IPS DF 19.7 (cell line): ENCODE measurements at places on chromosomes 2 and 18.

DNA sequence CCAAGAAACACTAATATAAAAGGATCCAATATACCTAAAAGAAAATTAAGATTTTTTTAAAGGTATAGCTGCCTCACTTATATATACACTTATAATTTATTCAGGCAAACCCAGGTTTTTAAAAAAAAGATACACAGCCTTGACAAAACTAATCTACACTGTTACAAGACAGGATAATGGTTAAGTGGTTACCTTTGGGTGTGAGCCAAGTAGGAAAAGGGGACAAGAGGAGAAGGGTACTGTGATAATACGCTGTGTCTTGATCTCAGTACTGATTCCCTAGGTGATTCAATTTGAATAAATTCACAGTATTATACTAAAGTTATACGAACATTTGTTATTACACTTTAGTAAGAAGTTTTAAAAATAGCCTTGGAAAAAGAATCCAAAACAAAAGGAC, 30.6 kb downstream of the KLHL41 start:
- no peak for DNase-seq

DNA sequence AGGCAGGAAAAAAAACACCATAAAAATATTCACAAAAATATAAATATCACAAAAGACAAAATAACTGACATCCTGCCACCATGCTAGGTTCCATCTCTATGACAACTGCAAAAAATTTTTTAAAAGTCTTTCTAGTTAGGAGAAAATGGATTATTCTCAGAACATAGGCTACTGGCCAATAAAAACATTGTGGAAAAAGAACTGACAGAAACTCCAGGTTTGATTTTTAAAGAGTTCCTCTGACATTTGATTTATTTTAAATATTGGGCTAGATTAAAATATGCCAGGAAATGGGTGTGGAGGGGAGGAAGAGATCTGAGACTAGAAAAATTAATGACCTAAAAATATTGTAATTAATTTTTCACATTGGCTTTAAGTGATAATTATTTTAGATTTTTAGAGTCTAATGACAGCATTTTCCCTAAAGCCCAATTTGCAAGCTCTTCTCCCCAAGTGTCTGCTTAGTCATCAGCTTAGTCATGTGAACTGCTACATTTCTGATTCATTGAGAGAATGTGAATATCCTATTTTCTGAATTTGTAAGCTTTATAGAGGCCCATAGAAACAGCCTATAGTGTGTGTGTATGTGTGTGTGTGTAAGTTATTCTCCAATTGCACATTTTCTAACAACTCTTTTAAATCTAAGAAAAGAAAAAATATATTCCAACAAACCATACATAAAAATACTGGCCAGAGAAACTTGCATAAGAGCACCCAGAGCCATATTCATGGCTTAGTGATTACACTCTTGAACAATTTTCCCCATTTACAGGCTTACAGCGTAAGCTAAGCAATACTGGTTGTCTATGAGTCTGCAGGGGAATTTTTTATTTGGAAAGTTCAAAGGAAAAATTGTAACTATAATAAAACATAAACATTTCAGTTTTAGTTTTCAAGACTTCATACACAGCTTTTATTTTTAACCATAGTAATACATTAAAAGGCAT, 48.4 kb downstream of the TMEFF2 start:
- no peak for DNase-seq

DNA sequence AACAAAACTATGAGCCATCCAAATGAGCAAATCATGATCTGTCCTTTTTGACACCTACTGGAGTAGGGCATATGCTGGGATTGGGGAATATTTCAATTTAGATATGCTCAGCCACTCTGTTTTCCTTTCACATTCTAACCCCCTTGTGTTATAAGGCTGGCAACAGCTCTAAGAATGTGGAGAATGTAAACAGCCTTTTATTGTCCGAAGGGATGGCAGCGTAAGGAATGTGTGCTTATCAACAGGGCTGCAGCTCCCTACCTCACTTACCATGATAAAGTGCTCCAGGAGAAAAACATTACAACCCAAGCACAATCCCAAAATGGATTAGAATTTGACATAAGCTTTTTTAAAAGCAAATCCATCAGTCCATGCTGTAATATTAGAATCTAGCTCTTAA, 2.2 kb downstream of the NXPH2 start:
- DNase-seq: peak; percentile 92

DNA sequence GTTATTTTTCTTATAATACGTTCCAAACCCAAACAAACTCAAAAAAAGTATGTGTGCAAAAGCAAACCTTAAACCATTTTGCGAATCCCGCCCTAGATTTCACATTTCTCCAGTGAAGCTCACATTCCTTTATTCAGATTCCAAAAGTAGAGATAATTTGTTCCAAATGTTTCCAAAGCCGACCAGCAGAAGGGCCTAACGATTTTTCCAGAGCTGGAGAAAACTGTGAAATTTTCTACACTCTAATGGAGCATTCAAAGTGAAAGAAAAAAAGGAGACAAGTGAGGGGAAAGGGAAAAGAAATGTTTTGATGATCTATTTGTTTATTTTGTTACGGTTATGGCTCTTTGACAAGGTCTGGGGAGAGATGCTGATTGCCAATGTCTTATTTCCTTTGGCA, 286.5 kb upstream of the SLC14A2 start:
- DNase-seq: no peak

GRCh38 chr2:217289907-217290280, 430.0 kb upstream of the TNP1 start:
- no peak for DNase-seq
